ENCODE measurements at places on chromosomes 4 and X.

DNA sequence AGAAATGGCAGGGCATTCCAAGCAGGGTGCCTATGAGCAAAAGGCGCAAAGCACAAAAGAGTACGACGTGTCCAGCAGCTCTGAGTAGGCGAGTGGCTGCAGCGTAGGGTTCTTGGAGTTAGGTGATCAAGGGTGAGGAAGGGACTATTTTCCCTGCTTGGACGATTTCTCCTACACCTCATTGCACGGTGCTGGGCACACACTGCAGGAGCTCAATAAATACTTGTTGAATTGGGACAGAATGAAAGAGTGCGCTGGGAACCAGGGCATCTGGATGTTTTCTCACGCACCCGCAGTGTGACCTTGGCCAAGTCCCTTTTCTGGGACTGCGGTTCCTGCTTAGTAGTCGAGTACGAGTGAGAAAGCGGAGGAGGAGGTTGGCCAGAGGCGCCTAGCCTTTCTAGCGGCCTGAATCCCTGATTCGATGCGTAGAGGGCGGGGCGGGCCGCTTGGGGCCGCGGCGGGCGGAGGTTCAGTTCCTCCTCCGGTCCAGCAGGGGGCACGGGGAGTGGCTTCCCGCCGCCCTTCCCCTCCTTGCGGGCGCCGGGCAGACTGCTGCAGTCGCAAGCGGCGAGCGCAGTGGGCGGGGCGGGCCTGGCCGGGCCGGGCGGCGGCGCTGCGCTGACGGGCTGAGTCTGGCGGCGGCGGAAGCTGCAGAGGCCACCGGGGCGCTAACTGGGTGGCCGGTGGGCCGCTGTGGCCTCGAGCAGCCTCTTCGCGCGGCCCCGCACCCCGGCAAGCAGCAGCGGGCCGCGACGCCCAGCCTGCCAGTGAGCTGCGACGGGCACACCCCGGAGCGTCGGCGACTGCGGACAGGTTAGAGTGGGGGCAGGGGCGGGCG is at the start of gene FAM199X:
FAM199X (plus strand) TSS at position 560 of the 841 bp plus-strand sequence. CDS start 333 bp downstream, outside the sequence.
- DNase-seq: peak; percentile 84

- DNase-seq: no peak
Measured at GRCh38 chr4:144353292-144353691, 212.8 kb upstream of the GYPA start.

DNA sequence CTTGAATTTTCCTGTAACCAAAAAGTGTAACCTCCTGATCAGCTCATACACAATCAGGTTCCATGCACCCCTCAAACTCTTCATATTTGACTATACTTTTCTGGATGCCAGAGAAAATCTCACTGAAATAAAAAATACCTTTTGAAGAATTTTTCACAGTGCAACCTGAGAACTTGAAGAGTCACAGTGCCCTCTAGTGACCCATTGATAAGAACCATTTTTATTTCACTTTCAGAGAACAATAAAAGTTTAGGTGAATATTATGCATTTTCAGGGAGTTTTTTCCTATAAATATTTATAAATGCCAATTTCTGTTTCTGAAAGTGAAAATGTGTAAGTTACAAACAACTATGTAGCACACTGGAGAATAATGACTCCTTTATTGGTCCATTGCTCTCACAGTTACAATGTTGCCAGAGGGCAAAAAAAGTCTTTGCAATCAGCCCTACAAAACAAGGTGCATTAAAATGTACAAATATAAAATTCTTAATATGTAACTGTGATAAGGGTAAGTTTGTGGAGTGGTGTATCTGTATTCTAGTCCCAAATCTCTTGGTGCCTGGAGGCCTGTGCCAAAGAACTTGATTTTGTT is 153.6 kb upstream of the INTU start:
- no peak for DNase-seq

DNA sequence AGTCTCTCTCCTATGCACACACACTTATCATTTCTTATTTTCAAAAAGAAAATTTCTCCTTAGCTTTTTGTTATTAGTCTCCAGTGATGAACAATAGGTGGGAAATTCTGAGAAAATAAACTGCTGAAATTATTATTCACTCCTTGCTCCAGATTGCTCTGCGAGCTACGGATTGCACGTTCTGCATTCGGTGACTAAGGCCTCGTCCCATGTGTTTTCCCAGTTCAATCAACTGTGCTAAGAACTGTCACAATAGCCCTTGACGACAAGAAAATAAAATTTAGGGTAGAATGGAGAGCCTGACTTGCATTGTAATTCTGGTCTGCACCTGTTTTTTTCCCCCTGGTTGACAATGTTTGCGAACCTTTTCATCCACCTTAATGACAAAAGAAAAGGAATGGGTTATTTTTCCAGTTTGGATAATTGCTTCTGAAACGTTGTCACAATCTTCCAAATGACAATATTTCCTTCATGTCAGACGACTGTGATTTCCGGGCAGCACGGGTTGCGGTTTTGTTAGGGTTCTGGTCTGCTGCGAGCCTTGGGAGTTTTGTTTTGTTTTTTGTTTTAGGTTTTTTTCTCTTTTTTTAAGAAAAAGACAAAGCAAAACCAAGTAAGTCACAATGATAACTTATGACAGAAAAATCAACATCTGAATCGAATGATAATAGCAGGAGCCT is 124.5 kb upstream of the NOCT start:
- DNase-seq: no peak

GRCh38 chr4:177699365-177700213 is 257.4 kb upstream of the AGA start:
- DNase-seq: no peak

DNA sequence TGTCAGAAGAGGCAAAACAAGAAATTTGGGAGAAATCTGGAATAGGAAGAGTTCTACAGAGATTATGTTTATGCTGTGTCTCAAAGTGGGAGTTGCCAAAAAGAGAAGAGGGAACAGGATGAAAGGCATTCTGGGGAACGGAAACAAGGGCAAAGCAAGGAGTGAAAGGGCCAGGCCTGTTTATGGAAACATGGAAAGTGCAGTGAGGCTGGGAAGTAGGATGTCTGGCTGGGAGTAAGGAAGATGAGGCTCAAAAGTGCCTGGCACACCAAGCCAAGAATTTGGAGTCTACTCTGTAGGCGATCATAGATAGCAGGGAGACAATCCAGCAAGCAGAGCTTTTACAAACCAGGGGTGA is 1.8 kb upstream of the CUL4B start:
- DNase-seq: no peak

GRCh38 chr4:14386196-14386595 is 616.1 kb upstream of the CPEB2 start:
- DNase-seq: no peak

DNA sequence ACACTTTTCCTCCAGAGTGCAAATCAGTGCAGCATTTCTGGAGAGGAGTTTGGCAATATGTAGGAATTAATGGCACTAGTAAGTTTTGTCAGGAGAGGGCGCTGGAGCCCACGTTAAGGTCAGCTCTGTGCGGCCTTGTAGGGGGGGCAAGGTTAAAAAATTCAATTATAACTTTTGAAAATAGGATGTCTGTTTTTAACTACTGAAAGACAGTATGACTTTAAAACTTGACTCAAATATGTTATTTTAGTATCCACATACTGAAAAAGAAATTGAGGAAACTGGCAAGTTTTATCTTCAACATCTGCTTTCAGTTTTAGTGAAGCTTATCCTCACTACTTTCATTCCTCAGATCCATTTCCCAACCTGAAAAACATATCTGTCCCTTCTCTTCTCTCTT is 30.9 kb upstream of the HSD17B13 start:
- DNase-seq: peak; percentile 16
